ENCODE measurements at places on chromosomes 13 and 19.

DNA sequence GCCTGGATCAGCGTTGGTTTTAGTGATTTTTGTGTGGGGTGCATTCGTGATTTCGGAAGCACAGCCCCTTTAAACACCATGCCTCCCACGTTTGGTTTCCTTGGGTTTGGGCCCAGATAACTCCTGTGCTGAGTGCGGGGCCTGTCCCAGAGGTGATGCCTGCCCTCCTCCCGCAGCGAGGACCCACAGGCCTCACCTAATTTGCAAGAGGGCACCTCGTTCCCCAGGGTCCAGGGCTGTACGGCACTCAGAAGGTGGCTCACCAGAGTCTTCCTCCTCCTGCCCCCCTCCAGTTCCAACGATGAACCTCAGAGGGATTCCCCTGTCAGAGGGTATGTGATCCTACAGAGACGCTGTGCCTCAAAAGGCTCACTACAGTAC, 54.3 kb upstream of the SOX1 start:
- no peak for DNase-seq

DNA sequence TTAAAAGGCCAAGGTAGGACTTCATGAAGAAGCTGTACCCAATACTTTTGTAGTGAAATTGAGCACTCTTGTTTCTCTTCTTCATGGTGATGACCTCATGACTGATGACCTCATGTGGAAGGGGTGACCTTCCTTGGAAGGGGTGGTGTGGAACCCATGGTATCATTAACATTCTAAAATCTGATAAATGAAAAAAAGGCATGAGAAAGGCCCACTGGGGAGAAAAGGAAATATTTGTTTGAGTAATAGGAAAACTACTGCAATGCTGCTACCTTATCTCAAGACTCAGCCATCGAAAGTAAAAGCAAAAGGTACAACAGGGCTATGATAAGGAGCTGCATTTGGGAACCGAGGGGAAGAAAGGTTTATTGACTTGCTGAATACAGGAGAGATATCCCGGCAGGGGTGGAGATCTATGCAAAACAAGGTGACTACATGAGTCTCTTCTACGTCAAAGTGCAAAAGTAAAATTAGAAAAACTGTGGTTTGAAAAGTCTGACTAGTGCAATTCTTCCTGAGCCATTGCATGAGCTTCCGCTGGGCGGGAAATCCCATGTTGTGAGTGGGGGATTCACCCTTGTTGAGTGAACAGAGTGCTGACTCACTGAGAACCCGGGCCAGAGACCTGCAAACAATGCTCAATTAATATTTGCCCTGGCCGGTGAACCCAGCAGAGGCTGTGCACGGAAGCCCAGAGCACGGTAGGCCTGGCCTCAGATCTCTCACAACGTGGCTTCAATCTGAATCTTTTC, 138.9 kb upstream of the RFC3 start:
- DNase-seq: no peak

GRCh38 chr13:24081387-24081786, 79.1 kb upstream of the SPATA13 start:
- no peak for DNase-seq

DNA sequence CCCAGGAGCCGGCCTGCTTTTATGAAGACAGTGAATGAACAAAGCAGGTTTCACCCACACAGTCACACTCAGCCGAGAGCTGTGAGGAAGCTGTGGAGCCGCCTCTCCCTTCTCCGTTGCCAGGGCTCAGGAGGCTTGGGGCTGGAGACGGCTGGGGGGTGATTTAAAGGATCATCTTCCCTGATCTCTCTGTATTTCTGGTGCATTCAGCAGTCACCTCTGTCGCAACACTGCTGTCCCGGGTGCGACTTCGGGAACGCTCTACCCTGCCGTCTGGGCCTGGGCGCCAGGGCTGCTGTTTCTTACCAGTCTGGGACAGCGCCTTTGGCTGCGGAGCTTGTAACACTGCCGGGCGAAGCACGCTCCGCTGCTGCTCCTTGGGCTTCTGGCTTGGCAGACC, 18.1 kb downstream of the CAPS start:
- DNase-seq: no peak

GRCh38 chr13:66855131-66855530, 375.0 kb downstream of the PCDH9 start:
- no peak for DNase-seq
